AG08396 (cell line): ENCODE measurements at places on chromosomes 2 and 18.

- DNase-seq, result no peak
These were observed 9.1 kb downstream of the TWIST2 start for GRCh38 chr2:238856713-238857567.

DNA sequence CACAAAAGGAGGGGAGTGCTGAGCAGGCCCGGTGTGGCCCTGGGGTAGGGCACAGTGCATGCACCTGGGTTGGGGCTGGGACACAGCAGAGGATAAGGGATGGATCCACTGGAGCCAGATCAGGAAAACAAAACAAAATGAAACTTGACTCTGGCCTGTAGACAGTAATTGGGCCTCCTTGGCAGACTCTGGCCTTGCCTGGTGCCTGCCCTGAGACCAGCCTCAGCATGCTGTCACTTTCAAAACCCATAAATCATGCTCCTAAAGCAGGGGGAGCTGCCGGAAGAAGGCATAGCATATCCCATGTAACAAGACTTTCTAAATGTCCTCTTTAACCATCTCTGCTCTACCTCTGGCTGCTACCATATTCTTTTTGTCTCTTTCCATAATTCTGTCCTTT lies 61.1 kb upstream of the IGFBP5 start:
- no peak for DNase-seq

- peak; percentile 86 for DNase-seq
These were observed 4.3 kb downstream of the IGFBP5 start for GRCh38 chr2:216690853-216691741.

DNA sequence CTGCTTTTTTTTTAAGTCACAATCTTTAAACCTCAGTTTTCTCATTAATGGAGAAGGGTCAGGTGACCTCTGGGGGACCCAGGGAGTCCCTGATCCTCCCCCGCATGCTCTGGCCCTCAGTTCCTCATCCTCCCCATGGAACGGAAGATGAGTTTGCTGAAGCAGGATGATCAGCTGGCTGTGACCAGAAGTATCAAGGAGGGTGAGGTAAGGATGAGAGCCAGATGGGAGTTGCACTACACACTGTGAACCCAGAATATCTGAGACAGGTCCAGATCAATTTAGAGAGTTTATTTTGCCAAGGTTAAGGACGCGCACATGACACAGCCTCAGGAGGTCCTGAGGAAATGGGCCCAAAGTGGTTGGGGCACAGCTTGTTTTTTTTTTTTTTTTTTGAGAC lies 3.8 kb downstream of the CATIP start:
- DNase-seq, result no peak

- DNase-seq, result no peak
These were observed 2.5 kb upstream of the EGR4 start for GRCh38 chr2:73295751-73296400.

- no peak for DNase-seq
These were observed 95.0 kb downstream of the STRADB start for GRCh38 chr2:201546576-201546975.
